NCI-H2029 (cell line): ENCODE measurements at places on chromosomes 1 and 21.

GRCh38 chr1:41640141-41640751, 155.8 kb upstream of the EDN2 start:
- DNase-seq: no peak

GRCh38 chr21:36265431-36265830, 54.6 kb upstream of the MORC3 start:
- DNase-seq: no peak

- DNase-seq: no peak
These were observed 30.5 kb upstream of the NTNG1 start for GRCh38 chr1:107110326-107110725.

DNA sequence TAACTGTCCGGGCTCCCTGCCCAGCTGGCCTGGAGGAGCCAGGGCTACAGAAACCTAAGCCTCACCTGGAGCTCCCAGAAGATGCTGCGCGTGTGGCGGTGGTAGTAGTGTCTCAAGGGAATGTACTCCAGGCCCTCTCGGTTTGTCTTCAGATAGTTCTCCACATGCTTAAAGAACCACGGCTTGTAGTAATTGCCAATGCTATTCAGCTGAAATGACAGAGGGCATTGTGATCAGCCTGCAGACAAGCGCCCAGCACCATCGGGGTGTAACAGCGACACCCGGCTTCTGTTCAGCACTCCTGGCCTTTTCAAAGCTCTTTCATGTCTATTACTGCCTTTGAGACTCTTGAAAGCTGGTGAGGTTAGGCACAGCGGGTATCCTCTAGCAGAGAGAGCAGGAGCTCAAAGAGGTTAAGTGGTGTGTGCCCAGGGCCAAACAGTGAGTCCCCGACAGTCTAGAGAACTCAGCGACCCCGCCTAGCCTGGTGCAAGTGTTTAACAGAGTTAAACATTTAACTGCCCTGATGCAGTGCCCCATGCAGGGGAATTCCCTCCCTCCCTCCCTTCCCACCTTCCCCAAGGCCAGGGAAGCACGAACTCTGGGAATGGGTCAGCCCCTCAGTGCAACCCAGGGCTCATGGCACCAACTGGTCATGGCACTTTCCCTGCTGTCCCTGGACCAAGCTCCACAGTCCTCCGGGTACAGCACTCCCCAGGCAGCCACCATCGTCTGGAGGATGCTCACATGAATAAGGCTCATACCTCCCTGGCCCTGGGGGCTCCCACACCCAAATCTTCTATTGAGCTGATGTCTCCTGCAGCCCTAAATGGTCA, 21.5 kb downstream of the DHCR24 start:
- no peak for DNase-seq

- peak; percentile 96 for DNase-seq
These were observed 92.8 kb downstream of the PIK3R3 start for GRCh38 chr1:46039571-46040052.

- DNase-seq: peak; percentile 68
These were observed 117.2 kb downstream of the SLC25A24 start for GRCh38 chr1:108082738-108083562.

DNA sequence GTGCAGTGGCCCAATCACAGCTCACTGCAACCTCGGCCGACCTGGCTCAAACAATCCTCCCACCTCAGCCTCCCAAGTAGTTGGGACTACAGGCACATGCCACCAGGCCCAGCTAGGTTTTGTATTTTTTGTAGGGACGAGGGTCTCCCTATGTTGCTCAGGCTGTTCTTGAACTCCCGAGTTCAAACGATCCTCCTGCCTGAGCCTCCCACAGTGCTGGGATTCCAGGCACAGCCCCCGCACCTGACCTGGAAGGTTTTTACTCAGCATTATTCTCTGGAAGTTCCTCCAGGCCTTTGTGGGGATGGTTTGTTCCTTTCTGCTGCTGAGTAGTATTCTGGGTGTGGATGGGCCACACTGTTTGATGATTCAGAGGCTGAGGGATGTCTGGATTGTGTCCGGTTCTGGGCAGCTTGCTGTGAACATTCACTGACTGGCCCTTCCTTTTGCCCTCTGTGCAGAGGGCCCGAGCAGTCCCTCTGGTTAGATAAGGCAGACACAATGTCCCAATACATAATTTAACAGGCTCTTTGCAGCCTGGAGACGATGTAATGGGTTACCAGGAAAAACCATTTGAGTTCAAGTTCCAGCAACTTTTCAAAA, 6.0 kb upstream of the TRAPPC10 start:
- DNase-seq: no peak

- no peak for DNase-seq
These were observed 32.9 kb downstream of the CLIC6 start for GRCh38 chr21:34701726-34702125.

- DNase-seq: peak; percentile 39
These were observed 7.4 kb upstream of the IGFN1 start for GRCh38 chr1:201183209-201183608.

- no peak for DNase-seq
These were observed 36.2 kb downstream of the PTP4A2 start for GRCh38 chr1:31901838-31902509.

DNA sequence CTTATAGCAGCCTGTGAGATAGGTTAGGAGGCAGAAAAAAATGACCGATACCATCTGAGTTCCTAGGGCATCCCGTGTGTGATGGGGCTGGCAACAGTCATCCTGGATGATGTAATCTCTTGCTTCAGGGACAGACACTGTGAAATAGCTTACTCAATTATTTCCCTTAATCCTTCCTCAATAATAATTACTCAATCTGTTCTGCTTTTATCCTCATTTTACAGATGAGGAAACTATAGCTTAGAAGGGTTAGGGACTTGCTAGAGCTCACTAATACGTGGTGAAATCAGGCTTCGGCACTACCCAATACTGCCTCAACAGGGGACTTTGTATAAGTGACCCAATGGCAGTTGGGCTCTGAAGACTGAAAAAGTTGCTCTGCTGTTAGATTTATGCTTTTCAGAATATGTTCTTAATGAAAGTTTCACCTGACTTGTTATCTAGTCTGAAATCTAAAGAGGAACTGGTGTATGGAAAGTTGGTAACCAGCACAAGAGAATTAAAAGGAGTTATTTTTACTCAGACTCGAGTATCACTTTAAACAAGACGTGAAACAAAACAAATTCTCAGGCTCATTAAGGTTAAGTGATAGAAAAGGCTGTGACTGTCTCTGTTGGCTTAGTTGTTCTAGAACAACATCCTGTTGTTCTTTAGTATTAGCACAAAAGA, 14.4 kb downstream of the CD55 start:
- no peak for DNase-seq

GRCh38 chr1:166087734-166088571, 78.8 kb downstream of the FAM78B start:
- DNase-seq: no peak

- DNase-seq: peak; percentile 42
These were observed 2.8 kb downstream of the S100A10 start for GRCh38 chr1:151990856-151991198.

GRCh38 chr1:163528710-163529348, 207.1 kb downstream of the NUF2 start:
- DNase-seq: peak; percentile 5

DNA sequence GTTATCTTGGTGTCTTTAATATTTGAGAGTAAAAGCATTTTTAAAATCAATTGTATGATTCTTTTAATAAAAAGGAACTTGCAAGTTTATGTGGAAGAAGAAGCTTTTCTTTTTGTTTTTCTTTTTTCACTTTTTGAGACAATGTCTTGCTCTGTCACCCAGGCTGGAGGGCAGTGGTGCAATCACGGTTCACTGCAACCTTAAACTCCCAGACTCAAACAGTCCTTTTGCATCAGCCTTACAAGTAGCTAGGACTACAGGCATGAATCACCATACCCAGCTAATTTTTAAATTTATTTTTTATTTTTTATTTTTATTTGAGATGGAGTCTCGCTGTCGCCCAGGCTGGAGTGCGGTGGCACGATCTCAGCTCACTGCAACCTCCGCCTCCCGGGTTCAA, 34.1 kb downstream of the CMPK1 start:
- DNase-seq: no peak
